Thymus (tissue), 14 donors: ENCODE measurements at places on chromosomes 2 and 18.

DNA sequence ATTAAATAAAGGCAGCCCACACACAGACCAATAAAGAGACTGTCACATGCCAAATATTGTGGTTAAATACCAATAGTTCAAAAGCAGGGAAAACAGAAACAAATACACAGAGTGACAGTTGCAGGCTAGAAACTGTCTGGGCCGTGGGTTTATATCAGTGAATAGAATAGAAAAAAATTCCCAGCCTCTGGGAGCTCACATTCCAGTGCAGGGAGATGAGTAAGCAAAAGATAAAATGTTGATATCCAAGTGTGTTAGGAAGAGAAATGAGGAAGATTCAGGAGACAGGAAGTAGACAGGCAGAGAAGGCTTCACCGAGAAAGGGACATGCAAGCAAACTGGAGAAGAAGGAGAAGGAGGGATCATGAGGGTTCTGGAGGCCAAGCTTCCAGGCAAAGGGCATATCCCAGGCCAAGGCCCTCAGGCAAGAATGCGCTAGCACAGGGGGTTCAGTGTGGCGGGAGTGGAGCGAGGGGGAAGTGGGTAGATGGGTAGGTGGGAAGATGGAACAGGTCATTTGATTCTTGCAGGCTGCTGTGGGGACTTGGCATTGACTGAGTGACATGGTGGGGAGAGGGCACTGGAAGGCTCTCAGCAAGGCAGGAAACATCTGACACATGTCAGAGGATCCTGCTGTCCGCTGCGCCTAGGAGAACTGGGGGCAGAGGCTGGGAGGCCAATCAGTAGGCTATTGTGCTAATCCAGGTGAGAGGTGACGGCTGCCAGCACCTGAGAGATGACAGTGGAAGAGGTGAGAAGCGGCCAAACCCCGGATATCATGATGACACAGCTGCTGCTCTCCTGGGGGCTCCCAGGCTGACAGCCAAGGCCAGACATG is 89.2 kb downstream of the ZBTB7C start:
- no peak for DNase-seq

DNA sequence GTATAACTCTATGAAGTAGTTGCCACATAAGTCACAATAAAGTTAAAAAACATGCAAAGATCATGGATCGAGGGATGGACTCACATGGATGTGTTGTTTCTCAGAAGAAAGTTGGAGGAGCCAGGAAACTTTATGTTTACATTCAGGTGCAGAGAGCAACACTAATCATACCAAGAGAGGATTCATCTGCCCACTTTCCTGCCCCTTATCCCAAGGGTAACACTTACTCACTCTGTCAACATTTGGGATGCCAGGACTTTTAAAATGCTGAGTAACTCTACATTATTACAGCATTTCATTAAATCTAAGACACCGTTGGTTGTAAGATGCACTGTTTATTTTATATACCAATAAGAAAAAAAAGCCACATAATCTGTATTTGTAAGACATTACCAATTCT is 170.4 kb downstream of the KCNE4 start:
- DNase-seq = no peak

GRCh38 chr2:218482651-218483050 is 63.7 kb downstream of the VIL1 start:
- no peak for DNase-seq

- no peak for DNase-seq
These were observed 5.0 kb downstream of the SFTPB start for GRCh38 chr2:85662899-85663593.

DNA sequence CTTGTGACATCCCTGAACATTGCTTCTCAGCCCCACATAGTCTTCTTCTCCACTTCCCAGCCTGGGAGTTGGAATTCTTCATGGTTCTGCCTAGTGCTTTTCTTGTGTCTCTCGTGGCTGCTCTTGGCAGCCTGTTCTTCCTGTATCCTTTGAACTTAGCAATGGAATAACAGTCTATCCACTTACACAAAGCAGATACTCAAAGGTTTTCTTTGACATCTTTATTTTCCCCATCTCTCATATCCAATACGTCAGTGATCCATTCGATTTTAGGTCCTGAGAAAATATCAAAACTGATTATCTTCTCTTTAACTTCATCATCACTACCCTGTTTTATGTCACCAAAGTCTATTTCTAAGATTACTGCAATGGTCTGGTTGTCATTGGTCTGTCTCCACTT is 1091.2 kb upstream of the PIK3C3 start:
- DNase-seq = no peak

GRCh38 chr2:216387262-216387661 is 15.0 kb upstream of the MARCHF4 start:
- DNase-seq = no peak

DNA sequence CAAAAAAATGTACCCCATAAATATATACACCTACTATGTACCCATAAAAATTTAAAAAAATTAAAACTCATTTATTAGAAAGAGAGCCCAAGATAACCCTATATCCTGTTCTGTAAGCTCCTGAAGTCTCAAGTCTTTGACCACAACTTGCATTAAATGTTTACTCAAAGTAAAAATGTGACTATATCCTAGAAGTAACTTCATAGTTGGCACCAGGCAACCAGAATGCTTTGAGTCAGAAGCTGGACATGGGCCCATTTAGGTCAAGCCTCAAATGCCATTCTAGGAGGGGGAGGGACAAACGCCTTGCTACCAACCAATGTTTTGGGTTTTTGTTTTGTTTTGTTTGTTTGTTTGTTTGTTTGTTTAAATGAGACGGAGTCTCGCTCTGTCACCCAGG is 9.3 kb upstream of the TBC1D8 start:
- no peak for DNase-seq

DNA sequence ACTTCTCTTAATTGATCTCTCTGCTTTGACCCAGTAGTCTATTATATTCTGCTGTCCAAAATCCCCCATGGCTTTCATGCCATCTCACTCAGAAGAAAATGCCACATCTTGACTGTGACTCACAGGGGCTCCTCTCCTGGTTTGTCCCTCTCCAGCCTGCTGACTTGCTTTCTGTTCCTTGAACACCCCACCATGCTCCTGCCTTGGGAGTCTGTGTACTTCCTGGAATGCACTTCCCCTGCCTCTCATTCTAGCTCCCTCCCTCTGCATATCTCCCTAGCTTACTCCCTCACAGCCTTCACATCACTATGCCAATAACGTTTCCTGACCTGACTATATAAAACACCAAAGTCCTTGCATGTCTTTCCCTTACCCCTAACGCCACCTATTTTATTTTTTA is 167.2 kb downstream of the TRIB2 start:
- no peak for DNase-seq

GRCh38 chr2:231604101-231604684 is 11.5 kb downstream of the TEX44 start:
- no peak for DNase-seq

GRCh38 chr18:70288171-70288850 is 534 bp upstream of the SOCS6 start:
- peak; percentile 16 for DNase-seq

- no peak for DNase-seq
These were observed 201.2 kb downstream of the PIK3C3 start for GRCh38 chr18:42156281-42156680.

DNA sequence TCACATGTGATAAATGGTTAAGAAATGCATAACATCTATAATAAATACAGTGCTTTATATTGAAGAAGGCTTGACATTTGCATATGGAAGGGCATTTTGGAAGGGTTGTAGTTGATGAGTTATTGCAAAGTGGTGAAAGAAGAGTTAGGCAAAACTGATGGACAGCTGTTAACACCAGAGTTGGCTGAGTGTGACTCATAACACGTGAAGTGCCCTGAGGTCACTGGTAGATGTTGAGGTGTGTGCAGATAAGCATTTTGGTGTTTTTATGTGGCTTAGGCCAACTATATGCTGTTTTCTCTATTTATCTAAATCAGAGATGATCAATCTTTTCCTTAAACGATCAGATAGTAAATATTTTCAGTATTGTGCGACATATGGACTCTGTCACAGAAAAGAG is 154.3 kb upstream of the KCNH7 start:
- no peak for DNase-seq

DNA sequence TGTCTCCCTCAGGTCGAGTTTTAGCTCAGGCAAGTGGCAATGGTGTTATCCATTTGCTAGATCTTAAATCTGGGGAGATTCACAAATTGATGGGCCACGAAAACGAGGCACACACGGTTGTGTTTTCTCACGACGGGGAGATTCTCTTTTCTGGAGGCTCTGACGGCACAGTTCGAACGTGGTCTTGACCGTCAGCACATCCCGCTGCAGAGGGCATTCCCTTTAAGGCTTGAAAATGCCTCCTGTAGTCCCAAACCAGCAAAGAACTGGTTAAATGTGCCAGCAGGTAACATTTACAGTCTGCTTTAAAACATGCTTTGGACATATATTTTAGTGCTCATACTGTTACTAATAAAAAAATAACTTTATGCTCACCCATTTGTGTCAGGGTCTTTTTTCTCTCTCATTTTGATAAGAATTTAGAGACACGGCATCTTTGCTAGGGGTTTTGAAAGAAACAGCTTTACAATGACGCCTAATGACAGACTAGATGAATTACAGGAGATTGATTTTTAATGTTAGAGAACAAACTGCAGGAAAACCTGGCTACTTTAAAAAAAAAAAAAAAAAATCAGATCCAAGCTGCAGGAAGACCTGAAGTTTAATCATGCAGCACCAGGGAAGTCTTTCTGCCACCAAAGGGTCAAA is 602 bp upstream of the VWC2L start:
- no peak for DNase-seq

DNA sequence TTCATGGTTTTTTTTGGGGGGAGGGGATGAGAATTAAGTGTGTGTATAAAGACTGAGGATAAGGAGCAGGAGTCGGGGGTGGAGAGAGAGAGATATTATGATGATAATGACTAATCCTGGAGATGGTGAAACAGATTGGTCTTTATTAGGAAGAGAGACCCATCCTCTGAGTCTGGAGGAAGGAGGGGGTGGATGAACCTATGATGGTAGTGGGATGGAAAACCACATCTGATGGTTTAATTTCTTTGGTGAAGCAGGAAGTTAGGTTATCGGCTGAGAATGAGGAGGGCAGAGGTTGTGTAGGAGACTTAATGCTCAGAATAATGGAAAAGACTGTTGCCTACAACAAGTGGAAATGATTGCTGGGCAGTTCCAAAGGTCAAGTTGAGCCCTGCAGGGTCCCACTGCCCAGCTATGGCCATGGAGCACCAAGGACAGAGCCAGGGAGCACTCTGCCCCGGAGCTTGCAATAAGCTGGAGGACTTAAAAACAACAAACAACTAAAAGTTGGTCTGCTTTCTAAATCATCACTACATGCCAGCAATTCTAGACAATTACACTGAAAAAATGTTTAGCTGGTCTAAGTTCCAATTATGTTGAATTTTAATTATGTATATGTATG is 7.9 kb downstream of the SLC16A14 start:
- no peak for DNase-seq

- DNase-seq = no peak
These were observed 15.4 kb upstream of the MLPH start for GRCh38 chr2:237471438-237472186.

DNA sequence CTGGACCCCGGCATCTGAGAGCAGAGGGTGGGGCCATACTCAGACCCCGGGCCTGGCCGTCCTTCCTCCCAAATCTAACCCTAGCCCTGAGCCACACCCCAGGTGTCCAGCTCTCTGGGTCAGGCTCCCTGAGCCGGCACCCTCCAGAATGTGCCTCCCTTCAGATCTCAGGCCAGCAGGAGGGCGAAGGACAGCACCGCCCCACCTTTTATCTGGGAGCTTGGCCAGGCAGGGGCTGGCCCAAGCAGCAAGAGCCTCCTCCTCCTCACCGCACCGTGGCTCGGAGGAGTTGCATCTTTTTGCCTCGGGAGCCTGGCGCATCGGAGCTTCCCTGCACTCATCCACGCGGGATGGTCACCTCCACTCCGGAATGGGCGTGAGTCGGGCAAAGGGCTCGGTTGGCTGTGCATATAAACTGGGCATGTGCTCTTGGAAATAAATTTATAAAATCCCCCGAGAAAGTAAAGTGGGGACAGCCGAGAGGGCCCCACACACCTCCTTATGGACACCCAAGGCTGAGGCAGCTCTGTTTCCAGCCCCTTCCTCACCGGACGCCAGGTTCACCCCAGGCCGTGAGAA is 69.1 kb upstream of the CTDP1 start:
- DNase-seq = no peak

DNA sequence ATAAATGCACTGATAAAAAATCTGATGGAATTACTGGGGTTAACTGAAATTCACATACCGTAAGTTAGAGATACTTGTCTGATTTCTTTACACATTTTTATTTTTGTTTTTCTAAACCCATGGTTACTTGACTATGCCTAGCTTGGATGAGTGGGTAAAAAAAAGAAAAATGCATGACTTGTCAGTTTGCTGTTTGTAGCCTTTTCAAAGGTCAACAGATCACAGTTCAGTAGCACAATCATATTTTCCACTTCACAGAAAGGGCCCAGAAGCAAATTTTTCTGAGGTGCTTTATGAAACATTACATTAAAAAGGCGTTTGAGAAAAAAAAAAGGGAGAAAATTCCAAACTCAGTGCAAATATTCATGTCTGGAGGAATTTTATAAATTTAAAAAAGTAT is 16.4 kb downstream of the SLC16A14 start:
- no peak for DNase-seq

- DNase-seq = no peak
These were observed 282.9 kb downstream of the DYSF start for GRCh38 chr2:71736091-71736861.

- peak; percentile 42 for DNase-seq
These were observed 176.0 kb downstream of the SMAD2 start for GRCh38 chr18:47754311-47755101.

DNA sequence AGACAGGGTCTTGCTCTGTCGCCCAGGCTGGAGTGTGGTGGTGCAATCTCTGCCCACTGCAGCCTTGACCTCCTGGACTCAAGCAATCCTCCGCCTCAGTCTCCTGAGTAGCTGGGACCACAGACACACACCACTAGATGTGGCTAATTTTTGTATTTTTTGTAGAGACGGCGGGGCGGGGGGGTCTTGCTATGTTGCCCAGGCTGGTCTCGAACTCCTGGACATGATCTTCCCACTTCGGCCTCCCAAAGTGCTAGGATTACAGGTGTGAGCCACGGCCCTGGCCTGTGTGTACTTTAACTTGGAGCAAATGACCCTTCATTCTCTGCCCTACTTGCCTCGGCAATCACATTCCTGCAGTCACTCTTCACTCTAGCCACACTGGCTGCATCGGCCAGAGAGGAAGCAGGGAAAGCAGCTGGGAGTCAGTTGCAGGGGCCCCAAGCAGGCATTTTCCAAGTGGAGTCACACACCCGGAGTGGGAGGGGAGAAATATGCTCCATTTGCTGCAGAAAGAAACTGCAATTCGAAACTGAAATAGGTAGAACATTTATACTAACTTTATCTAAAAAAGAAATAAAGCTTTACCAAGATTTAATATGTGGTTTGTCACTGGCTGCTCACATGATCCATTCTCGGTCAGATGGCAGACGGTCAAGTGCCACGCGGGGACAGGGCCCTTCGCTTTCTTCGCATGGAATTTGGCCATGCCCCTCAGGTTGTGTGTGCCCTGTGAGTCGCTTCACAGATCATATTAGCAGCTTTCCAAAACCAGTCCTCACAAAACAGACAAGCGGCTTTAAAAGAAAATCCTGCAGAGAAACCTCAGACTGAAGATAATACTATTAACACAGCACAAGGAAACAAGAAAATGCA is 37.1 kb downstream of the FAM161A start:
- DNase-seq = no peak
